ENCODE measurements at places on chromosomes 11 and 22.

- no peak for DNase-seq
These were observed 53.8 kb upstream of the CHRM4 start for GRCh38 chr11:46445192-46445919.

GRCh38 chr11:73244589-73245240, 26.6 kb downstream of the P2RY2 start:
- DNase-seq: no peak

GRCh38 chr11:116532066-116532465, 240.7 kb downstream of the BUD13 start:
- no peak for DNase-seq

- DNase-seq: no peak
These were observed 113.2 kb downstream of the NECTIN1 start for GRCh38 chr11:119615882-119616196.

GRCh38 chr22:35581023-35581413, 36.1 kb downstream of the MB start:
- no peak for DNase-seq

DNA sequence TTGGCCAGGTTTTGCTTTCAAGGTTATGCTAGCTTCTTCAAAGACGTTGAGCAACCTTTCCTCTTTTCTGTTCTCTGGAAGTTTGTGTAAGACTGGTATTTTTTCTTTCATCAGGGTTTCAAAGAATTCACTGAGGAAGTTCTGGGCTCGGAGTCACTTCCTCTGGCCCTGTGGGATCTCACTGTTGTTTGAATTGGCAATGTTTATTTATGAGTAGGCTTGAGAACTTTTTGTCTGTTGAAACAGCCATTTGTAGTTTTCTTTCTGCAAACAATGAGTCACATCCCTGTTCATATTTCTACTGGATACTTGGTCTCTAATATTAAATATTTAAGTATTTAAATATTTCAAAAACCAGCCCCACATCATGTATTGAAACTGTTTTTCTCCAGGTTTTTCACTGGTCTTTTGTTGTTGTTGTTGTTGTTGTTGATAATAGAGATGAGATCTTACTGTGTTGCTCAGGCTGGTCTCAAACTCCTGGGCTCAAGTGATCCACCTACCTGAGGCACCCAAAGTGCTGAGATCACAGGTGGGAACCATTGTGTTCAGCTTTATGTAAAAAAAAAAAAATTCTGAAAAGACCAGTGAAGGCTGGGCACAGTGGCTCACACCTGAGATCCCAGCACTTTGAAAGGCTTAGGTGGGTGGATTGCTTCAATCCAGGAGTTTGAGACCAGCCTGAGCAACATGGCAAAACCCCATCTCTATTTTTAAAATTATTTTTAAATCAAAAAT, 26.9 kb downstream of the SUSD2 start:
- DNase-seq: peak; percentile 91

- no peak for DNase-seq
These were observed 179.3 kb upstream of the RAG2 start for GRCh38 chr11:36777311-36777710.

GRCh38 chr11:84407091-84407490, 1120.9 kb upstream of the CCDC90B start:
- no peak for DNase-seq

GRCh38 chr11:86743223-86744118, 56.9 kb upstream of the PRSS23 start:
- peak; percentile 95 for DNase-seq

DNA sequence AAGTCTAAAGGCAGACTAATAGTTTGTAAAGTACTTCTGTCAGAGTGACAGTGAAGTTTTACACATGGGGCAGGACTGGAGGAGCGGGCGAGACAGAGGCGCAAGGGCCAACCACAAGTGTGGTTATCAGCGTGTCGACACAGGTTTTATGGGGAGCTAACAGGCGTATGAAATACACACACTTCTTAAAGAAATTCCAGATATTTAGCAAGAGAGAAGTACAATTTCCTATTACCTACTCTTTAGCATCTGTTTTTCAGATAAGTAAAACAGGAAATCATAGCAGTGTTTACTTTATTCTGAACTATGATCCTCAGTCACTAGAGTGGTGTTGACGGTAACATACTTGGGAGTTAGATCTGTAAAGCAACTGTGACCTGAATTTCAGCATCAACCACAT, 22.5 kb downstream of the VSIG10L2 start:
- DNase-seq: no peak

DNA sequence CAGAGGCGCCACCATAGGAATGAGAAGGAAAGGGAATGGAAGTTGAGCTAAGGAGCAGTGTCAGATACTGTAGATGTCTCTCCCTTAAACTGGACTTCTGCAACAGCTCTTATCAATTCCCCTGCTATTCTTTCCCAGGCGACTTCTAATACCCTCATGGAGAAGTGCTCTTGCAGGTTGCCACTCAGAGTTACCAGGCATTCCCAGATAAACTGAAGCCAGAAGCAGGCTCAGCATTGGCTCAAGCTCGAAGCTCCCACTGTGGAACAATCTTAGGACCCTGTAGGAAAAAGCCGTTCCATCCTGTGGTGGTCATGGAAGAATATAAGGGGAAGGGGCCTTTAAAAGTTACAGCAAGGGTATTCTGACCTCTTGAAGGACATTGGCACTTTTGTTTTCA, 208.7 kb upstream of the PLET1 start:
- DNase-seq: no peak

GRCh38 chr11:111912535-111912934, at the start of gene HSPB2:
Gene HSPB2 (plus strand): TSS chr11:111912734. CDS start chr11:111912830, 96 bp downstream.
- no peak for DNase-seq
